ENCODE measurements at places on chromosomes 11 and 22. TPM values are rescaled to one million over a fixed set of nuclear protein-coding genes. Genes with fewer than 3 reads are reported as not detected.

DNA sequence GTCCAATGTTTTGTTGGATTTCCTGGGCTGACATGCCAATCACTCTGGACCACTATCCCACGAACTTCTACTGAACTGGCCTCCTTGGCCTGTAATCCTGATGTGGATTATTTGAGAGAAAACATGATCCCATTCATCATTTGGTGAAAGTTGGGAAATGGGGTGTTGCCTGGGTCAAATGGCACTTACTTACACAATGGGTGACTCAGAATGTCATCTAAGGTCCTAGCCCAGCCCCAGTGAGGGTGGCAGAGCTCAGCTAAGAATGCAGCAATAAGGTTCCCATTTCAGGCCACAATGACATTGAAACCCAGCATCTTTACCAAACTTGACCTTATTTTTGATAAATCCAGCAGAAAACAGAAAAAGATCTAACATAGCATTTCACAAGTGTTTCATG lies 8.0 kb upstream of the DSCAML1 start:
- H3K4me1 ChIP-seq: peaks cover 4% of the 10 kb centered on the region
- H3K27me3 ChIP-seq: no peaks in the 10 kb centered on the region
- no peaks in the 10 kb centered on the region for H3K36me3 ChIP-seq
- no peak overlapping the region for H3K27ac ChIP-seq
- no peak overlapping the region for H3K4me3 ChIP-seq
- no peak for DNase-seq

DNA sequence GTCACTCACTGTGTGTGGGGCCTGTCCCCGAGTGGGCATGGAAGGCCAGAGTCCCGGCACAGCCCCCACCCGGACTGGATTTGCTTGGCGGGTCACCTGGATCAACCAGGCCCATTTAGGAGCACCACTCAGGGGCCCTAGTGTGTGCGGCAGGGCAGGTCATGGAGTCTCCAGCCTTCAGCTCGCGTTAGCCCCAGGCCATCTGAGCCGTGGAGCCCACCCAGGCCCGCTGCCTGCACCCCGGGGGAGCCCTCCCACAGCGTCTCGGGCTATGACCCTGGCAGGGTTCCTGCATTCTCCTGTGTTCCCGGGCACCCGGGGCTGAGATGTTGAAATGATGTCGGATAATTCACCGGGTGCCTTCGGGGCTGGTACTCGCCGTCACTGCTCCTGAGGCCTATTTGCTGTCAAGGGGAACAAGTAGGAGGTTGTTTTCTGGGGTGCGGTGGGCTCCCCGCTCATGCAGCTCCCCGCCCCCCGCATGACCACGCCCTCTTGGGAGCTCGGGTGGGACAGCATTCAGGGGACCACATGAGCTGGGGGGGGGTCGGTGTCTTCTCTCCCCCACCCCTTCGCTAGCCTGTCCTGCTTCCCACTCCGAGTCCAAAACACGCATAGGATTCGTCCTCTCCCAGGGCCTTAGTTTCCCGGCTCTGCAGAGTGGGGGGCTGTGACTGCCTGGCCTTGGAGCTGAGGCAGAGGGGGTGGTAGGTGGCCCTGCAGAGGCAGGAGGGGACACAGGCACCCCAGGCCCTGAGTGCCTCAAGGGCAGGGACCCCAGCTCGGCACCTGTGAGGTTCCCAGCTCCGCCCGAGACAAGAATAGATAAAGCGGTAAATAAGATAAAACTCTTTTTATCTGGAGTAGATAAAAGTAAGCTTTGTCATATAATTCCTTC lies 77.2 kb downstream of the KCNQ1 start:
- no peak overlapping the region for H3K4me3 ChIP-seq
- H3K36me3 ChIP-seq: no peaks in the 10 kb centered on the region
- H3K27me3 ChIP-seq: no peaks in the 10 kb centered on the region
- H3K27ac ChIP-seq: no peak overlapping the region
- no peaks in the 10 kb centered on the region for H3K4me1 ChIP-seq
- peak; percentile 5 for DNase-seq

GRCh38 chr11:62669420-62670161 lies 1.9 kb upstream of the UQCC3 start:
- H3K27ac ChIP-seq: no peak overlapping the region
- H3K4me3 ChIP-seq: no peak overlapping the region
- no peak for DNase-seq
- no peaks in the 10 kb centered on the region for H3K36me3 ChIP-seq

DNA sequence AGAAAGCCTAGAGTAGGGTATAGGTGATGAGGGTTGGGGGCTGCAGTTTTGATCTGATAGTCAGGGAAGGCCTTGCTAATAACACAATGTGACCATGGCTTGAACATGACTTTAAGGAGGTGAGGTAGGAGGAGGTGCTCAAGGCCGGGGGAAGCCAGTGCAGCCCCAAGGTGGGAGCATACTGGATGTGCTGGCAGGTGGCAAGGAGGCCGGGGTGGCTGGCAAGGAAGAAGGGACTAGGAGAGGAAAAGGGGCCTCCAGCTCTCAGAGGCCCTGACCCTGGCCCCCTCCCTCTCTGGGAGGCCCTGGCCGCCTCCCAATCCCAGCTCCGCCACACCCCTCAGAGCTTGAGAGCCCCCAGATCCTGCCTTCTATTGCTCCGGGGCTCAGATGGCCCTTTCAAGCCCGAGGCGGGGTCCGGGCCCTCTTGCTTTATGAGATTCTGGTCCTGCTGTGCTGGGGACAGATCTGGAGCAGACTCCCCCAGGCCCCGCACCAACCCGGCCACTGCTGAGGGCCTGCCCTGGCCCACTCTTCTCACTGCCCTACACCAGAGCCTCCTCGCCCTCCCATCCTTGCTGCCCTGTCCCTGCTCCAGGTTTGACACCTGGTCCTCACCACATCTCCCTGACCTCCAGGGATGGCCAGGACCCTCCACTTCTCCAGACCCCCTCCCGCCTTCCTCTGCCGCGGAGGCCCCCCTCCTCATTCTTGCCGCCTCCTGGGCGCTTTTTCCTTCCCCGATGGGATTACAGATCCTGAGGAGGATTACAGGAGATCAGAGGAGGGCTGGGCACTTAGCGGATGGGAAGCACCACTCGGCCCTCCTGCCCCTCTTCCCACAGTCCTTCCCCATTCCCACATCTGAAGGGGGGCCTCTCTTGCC lies 1.8 kb downstream of the PITPNM1 start:
- no peaks in the 10 kb centered on the region for H3K36me3 ChIP-seq
- no peak overlapping the region for H3K27ac ChIP-seq
- H3K27me3 ChIP-seq: no peaks in the 10 kb centered on the region
- no peak for DNase-seq
- peaks cover 13% of the 10 kb centered on the region for H3K4me1 ChIP-seq

DNA sequence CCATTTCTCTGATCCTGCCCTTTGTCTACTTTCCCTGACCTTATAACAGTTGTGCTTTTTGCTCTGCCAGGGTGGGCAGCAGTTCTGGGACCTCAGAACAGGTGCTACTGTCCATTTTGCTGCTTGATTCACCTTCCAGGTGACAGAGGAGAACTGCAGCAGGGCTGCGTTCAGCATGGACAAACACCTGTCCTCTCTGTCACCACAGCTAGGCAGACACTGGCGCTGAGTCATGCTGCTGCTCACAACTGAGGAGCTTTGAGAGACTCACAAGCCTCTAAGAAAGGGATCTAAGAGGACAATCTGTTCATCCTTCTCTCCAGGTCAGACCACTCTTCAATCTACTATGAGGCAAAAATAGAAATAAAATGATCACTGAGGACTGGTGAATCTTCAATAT lies 1144.5 kb upstream of the CCDC90B start:
- H3K4me3 ChIP-seq: no peak overlapping the region
- no peak overlapping the region for H3K27ac ChIP-seq
- no peaks in the 10 kb centered on the region for H3K4me1 ChIP-seq

DNA sequence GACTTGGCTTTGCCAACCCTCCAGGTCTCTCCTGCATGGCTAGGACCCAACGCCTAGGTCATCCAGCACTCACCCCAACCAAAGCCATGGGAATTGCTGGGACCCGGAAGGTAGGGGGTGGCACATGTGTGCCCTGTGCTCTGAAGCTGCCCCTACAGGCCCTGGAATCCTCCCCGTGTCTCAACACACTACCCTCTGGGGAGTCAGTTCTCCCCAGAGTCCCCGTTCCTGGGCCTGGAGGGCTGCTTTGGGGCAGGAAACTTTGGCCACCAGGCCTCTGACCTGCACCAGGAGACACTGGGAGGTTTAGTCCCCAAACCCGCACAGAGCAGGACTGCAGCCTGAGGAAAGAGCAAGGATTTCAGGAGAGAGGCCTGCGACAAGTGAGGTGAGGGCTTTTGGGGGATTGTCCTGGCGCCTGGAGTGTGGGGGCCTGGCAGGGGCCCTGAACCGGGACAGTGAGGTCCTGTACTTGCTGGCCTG lies 495 bp upstream of the IFITM1 start:
- no peak for DNase-seq
- no peaks in the 10 kb centered on the region for H3K27me3 ChIP-seq
- peaks cover 20% of the 10 kb centered on the region for H3K4me1 ChIP-seq
- H3K27ac ChIP-seq: peak overlapping the region; percentile 79
- H3K4me3 ChIP-seq: peak overlapping the region; percentile 76

DNA sequence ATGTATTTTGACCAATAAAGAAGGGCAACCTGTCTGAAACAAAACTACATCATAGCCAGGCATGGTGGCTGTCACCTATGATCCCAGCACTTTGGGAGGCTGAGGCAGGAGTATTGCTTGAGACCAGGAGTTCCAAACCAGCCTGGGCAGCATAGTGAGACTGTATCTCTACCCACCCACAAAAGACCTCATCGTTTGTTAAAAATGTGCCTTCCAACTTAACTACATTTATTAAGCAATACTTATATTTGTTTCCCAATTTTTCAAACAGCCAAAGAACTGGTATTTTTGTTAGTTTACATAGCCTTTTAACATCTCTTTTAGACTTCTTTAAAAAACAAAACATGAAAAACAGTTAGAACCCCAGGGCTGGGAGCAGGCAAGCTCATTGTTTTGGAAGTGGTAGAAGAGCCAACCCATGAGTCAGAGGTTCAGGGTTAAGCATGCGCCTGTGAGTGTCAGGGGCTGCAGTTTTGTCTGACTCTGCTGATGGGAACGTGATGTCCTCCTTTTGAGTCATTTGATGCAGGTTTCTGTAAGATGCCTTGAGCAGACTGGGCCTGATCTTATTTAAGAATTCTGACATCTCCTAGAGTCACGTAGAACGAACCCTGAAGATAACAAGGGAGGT lies 53.9 kb upstream of the CRTAM start:
- H3K27ac ChIP-seq: peak overlapping the region; percentile 63
- no peaks in the 10 kb centered on the region for H3K27me3 ChIP-seq
- DNase-seq: peak; percentile 78
- no peaks in the 10 kb centered on the region for H3K36me3 ChIP-seq
- peaks cover 9% of the 10 kb centered on the region for H3K4me1 ChIP-seq

DNA sequence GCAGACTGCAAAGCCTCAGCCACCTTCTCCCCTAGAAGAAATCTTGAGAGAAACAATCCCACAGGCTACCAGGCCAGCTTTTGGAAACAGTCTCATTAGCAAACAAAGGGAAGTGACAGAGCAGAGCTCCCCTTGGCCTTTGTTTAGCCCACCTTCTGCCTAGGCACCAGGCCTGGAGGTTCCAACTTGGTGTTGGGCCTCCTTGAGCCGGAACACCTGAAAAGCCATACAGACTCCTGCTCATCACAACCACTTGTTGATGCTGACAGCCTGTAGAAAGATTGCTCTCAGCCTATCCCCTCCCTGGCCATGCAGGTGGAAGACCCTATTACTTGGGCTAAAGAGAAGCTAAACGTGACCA lies 26.6 kb downstream of the KCNQ1OT1 start:
- no peak overlapping the region for H3K4me3 ChIP-seq
- H3K27me3 ChIP-seq: no peaks in the 10 kb centered on the region
- H3K27ac ChIP-seq: no peak overlapping the region
- H3K36me3 ChIP-seq: no peaks in the 10 kb centered on the region
- H3K4me1 ChIP-seq: peaks cover 14% of the 10 kb centered on the region

DNA sequence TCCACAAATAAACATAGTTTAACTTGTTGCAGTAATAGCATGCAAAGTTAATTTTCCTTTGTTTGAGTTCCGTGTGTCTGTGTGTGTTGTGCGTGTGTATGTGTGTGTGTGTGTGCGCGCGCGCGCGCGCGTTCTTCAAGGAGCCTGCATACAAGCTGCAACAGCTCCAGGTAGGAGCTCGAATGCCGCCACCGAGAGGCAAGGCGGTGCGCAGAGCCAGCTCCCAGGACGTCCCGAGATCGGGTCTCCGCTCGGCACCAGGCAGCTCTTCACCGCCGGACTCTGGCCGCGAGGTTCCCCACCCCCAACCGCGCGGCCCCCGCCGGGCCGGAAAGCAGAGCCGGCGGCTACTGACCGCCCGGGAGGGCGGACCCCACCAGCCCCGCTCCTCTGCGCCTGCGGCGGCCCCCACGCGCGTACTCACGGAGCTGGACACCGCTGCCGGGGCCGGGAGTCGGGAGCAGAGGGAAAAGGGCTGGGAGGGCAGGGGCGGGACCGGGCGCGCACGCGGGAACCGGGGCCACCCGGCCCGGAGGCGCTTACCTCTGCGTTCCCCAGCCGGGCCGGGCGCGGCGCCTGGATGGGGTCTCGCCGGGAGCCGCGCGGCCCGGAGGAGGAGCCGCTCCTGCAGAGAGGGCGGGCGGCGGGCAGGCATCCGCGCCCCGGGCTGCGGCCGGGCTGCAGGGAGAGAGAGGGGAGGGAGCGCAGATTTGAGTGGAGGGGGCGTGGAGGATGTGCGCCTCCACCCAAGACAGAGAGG lies 40.4 kb upstream of the AKIP1 start:
- no peaks in the 10 kb centered on the region for H3K27me3 ChIP-seq
- DNase-seq: peak; percentile 68
- no peaks in the 10 kb centered on the region for H3K36me3 ChIP-seq
- H3K27ac ChIP-seq: peak overlapping the region; percentile 84
- peaks cover 8% of the 10 kb centered on the region for H3K4me1 ChIP-seq
- H3K4me3 ChIP-seq: peak overlapping the region; percentile 91

DNA sequence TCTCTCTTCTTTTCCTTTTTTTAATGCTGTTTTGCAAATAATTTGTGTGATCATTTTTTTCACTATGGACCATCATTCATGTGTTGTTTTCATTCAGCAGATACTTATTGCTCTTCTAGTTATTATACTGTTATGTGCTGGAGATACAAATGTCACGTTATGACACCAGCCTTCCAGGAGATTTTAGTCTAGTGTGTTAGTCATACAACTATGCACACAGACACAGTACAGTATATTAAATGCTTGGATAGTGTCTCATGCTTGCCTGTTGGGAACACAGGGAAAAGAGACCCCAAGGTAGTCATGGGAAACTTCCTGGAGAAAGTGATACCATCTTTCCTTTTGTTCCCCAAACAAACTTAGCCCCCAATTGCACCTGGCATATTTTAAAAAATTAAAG lies 116.1 kb downstream of the UVRAG start:
- no peak for DNase-seq
- H3K4me1 ChIP-seq: no peaks in the 10 kb centered on the region
- H3K36me3 ChIP-seq: no peaks in the 10 kb centered on the region
- H3K27me3 ChIP-seq: no peaks in the 10 kb centered on the region
- H3K4me3 ChIP-seq: no peak overlapping the region

DNA sequence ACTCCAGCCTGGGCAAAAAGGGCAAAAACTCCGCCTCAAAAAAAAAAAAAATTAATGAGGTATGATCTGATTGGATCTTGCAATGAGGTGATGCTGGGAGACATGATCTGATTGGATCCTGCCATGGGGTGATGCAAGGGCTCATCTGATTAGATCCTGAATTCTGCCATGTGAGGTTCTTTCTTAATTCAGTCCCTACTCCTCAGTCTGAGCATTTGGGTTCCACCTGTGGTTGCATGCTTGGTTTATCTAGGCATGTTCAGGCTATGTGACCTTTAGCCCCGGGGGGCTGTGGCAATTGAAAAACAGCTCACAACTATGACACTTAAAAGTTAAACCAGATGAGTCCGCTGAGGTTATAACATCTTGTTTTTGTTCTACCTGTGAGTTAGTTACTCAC lies 4.8 kb upstream of the TRIM6 start:
- H3K27me3 ChIP-seq: no peaks in the 10 kb centered on the region
- no peak overlapping the region for H3K4me3 ChIP-seq
- no peaks in the 10 kb centered on the region for H3K36me3 ChIP-seq
- H3K4me1 ChIP-seq: peaks cover 2% of the 10 kb centered on the region

OR52I1 gene
- total RNA-seq: not detected

ADAMTS8 gene
- 2.0 TPM for total RNA-seq

SCO2 gene
- total RNA-seq: not detected

CRACR2B gene
- total RNA-seq: 1.2 TPM
